ENCODE measurements at places on chromosomes 16 and 17.
A peak's percentile ranks its signal among the peaks of the same experiment; 100 is the strongest.

DNA sequence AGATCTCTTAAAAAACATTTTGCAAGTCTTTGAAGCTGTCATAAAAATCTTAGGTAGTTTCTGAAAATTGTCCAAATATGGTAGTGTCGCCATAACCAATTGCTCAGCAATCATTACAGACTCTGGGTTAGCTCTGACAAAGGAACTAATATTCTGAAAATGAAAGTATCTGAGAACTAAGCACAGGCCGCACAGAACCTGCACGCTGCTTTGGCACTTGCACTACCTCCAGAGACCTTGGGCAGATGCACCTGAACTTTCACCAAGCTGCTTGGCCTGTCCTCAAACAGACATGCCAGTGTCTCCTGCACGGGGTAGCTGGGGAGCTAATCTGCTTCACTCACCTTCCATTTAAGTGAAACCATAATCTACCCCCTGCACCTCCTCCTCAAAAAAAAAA, 317.0 kb downstream of the MAF start:
- DNase-seq: no peak

- DNase-seq: peak; percentile 19
These were observed 37.6 kb downstream of the CTU2 start for GRCh38 chr16:88743693-88744576.

GRCh38 chr17:7853691-7854038, 1.2 kb upstream of the TMEM88 start:
- no peak for DNase-seq

DNA sequence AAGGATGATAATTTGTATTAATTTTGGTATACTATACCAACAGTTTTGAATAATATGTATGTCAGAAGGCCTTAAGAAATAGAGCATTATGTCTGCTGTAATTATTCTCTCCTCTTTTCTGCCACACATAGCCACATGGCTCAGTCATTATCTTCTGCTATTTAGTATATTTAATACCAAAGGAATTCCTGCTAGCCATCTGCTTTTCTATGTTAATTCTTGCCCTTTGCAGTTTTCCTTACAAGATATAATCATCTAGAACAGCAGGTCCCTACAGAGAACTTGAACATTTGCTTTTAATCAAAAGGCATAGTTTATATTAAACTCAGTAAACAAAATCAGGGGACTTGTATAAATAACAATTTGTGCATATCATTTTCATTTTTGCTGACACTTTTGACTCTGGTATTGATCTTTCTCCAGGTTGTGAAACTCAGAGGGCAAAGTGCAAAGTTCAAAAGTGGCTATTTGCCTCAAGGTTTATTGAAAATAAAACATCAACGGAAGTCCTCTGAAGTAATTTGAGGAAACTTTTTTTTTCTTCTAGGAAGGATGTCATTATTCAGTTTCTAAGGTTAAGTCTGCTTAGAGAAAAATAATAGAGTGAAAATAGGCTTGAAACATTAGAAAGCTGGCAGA, 702.0 kb downstream of the KCNJ2 start:
- no peak for DNase-seq

DNA sequence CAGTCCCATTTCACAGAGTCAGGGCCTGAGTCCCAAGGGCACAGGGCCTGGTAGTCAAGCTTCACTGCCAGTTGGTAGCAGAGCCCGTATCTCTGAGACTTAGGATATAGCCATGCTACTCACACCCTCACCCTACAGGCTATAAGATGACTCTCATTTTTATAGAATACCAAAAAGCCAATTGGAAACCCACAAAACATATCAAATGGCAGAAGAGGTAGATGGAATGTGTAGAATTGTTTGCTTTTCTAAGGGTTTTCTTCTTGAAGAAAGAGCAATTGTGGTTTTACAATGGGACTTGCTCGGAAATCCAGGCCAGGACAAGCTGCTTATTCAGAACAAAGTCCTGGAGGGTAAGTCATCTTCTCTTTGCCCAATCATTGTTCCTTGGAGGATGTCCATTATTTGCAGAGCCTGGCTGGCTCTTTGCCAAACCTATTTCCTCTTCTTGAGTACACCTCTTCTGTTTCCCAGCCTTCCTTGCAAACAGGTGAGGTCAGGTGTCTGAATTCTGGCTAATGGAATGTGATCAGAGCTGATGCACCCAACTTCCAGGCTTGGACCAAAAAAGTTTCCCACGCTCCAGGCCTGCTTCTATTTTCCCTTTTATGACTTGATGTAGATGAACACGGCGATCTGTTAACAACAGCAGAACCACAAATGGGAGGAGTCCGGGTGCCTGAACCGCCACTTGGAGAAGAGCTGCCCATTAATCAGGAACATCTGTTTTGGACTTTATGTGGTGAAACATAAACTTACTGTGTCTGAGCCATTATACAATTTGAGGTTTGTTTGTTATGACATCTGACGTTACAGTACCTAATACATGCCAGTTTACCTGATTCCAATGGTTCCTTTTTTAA, 16.9 kb upstream of the CCL22 start:
- DNase-seq: no peak

DNA sequence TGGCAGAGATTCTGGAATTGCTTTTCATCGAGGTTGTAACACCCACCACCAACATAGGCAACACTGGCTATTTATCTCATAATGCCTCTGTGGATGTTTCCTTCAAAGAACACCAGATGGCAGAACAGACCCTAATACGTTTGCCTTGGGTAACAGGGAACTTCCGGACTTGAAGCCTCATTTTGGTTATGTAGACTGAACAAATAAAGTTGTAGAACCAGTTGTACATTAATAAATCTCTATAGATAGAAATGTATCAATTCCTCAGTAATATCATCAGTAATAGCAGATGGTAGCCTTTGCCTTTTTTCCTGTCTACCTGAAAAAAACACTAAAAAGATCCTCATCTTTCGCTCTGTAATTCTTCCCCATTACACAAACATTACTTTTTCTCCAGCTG, 25.9 kb upstream of the APOH start:
- DNase-seq: no peak

- no peak for DNase-seq
These were observed 898 bp downstream of the CAPNS2 start for GRCh38 chr16:55567382-55567781.

GRCh38 chr17:42361781-42362186, 26.5 kb downstream of the STAT3 start:
- no peak for DNase-seq

- no peak for DNase-seq
These were observed 336.8 kb upstream of the MON1B start for GRCh38 chr16:76854234-76854633.

DNA sequence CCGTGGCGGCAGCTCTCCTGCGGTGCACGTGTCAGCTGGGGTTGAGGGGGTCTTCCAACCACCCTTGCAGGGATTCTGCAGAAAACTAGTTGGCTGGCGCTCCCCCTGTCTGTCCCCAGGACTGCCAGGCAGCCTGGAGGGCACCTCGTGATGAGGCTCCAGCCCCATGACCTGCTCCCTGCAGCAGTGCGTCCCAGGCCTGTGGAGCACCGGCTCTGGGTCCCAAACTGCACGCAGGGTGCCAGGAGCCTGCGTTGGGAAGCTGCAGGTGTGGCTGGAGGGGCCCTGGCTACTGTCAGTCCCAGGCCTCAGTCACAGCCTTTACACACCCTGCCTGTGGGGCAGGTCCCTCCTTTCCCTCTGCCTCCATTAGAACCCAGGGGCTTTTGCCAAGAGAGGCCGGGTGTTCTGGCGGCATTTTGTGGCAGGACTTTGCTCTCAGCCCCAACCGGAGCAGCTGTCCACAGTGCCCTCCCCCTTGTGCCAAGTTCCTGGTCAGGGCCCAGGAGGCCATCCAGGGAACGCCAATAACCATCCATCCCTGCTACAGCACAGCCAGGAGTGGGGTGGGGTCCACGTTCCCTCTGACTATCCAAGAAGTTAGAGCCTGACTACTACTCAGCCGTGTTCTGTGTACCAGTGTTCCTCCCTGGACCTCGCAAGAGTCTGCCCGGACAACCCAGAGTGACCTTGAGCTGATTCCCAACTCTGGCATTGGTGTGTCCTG, 9.2 kb downstream of the CHMP6 start:
- DNase-seq: no peak

- no peak for DNase-seq
These were observed 5.3 kb downstream of the RPUSD1 start for GRCh38 chr16:782766-783403.

DNA sequence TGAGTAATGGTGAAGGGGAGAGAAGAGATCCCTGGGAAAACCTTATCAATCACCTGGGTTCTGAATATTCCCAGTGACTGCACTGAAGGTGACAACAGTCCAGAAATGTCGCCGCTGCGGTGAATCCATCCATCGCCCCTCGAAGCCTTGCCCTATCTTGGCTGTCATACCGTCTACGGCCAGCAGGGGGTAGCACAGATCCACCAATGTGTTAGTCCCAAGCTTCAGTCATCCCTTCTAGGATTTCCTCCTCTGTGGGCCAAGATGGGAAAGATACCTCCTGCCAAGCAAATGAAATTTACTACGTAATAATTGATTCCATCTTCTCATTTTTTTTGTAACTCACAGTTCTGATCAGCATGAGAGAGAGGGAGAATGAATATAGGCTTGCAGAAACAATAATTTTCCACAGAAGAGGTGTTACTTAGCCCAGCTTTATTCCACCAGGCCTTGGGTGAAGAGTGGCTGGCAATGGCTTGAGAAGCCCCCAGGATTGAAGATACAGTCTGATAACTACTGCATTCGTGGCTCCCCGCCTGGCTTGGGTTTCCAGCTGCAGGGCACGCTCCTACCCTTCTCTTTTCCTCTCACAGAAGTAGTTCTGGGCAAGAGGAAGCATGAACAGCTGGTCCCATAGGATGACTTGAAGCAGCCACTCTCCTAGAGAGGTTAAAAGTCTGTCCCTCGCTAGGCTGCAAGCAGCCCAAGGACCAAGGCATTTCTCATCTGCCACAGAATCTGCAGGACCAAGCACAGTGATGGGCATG, 2.6 kb upstream of the FMNL1 start:
- peak; percentile 49 for DNase-seq

GRCh38 chr16:7482596-7483290, 150.1 kb downstream of the RBFOX1 start:
- DNase-seq: no peak

DNA sequence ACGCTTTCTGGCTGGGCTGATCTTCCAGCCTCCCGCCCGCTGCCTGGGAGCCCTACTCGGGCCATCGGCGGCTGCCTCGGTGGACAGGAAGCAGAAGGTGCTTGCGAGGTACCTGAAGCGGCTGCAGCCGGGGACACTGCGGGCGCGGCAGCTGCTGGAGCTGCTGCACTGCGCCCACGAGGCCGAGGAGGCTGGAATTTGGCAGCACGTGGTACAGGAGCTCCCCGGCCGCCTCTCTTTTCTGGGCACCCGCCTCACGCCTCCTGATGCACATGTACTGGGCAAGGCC, 30.7 kb downstream of the CIITA start:
- no peak for DNase-seq

DNA sequence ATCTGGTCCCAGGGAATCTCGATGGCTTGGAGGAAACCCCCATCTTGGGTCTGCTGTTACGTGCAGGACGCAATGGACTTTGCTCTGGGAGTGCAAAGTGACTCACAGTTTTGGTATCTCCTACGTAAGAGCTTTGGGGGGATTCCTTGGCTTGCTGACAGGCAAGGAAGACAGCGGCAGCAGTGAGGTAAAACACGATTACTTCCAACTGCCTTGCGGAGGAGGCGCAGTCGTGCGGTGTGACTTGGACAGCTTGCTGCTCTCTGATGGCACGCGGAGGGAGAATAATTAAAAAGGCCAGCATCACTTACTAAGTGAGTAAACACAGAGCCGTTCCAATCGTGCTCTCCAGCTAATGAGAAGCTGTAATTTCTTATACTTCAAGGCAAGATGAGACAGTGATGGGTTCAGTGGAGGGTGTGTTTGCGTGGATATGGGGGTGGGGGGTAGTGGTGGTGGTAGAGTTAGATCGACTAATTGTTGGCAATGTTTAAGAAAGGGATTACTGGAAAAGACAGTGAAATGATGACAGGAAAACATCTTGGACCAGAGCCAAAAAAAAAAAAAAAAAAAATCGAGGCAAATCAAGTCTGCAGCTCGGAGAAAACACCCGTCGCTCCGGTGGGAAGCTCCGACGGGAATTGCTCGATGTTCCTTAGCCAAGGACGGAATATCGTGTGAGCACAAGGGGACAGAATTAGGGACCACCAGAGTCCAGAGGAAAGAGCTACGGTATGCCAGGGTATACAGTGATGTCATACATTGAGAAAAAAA, 184.8 kb upstream of the ZFHX3 start:
- DNase-seq: no peak

DNA sequence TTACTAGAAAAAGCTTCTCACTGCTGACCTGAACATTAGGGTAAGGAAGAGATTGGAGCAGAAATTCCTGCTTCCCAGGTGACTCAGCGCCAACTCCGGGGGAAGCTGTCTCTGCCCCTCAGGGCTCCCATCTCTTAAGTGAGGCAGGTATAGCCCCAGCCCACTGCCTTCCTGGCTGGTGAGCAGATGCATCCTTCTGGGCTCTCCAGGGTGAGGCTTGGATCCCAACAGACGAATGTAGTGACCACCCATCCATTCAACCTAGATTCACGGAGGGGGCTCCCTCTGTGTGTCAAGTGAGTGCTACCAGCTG, 3.2 kb downstream of the ATP2C2 start:
- DNase-seq: no peak

GRCh38 chr17:67637901-67638641, 79.7 kb upstream of the NOL11 start:
- no peak for DNase-seq

DNA sequence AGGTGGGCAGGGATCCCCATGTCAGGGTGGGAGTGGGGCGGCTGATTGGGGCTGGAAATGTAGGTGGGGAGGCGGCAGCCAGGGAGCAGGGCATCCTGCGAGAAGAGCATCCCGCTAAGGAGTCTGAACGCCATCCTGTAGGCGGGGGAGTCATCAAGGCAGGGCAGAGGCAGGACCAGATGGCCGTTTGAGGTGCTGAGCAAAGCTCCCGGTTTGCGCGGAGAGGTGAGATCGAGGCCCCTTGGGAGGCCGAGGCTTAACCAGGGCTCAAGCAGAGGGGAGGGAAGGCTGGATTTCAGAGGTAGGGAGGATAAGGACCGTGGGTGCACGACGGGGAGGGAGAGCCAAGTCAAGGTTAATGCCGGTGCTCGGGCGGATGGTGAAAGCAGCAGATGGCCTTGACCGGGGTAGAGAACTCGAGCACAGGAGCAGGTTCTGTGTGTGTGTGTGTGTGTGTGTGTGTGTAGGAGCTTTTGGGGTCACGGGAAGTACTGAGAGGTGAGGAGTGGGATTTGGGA, 472 bp upstream of the NME2 start:
- no peak for DNase-seq

All from NK-92 treated with Interleukin-12 subunit alpha and Interleukin-12 subunit beta, amount 100 ng/mL, for 24 hours (cell line).